Activated effector memory CD4-positive, alpha-beta T cell treated with Interleukin-2 at 50 U/mL for 16 hours (primary cell): ENCODE measurements at places on chromosomes 16 and 17.

- DNase-seq = no peak
These were observed 1.0 kb upstream of the KRT20 start for GRCh38 chr17:40886090-40886489.

GRCh38 chr17:49572806-49573420 is 2.8 kb upstream of the NXPH3 start:
- DNase-seq = no peak

DNA sequence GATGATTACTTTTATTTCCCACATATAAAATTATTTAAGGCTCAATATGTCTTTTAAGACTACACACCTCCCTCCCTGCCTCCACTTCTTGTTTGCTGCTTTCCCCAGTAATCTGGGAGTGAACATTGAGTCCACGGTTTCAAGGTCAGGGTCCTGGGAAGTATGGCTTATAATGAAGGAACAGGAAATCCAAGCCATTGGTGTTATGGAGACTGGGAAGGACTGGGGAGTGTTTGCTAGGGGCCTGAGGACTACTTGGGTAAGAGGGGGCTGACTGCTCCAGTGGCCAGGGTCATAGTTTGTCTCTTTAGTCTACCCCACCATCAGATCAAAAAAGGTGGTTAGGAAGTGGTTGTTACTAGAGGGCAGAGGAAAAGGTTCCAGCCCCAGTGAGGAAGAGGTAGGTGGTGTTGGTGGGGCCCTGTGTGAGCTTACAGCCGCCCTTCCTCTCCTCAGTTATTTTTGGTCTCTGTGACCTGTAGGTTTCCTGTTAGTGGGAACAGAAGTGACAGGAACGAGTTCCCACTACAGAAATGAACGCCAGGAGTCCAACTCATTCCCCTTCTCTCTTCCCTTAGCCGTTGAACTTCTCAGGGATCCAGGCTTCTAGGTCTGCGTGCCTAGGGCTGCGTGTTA is 742 bp upstream of the SLC16A13 start:
- no peak for DNase-seq

DNA sequence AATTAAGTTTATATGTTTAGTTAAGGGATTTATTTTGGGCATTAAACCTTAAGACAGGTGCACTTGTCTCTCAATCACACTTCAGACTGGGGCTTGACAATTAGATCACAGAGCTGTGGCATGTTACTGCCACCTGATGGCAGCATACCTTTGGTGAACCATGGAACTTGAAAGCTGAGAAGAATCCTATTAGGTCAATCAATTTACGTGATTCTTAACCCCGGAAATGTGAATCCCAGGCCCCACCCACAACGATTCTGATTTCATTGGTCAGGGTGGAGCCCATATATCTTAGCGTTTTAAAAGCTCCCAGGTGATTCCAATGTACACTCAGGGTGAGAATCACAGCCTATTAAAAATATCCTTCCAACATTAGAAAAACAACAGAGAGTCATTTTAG is 91.0 kb downstream of the GSG1L start:
- peak; percentile 19 for DNase-seq
